Anterior cingulate cortex (tissue), 58 donors: ENCODE measurements at places on chromosomes 3 and 15.

DNA sequence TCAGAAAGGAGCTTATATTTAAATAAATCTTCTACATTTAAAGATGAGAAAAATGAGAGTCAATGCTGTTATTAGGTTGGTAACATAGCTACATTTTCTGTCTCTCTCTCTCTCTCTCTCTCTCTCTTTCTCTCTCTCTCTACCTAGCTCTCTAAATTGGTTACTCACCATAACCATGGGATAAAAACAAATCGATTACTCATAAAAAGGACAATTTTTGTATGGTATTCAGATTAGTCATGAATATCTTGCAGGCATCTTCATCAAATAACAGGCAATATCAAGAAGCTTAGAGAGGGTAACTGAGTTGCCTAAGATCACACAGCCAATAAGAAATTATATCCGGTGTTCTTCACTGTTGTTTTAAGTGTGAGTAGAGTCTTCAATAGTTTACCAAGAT is 81.8 kb upstream of the ALCAM start:
- DNase-seq = no peak

DNA sequence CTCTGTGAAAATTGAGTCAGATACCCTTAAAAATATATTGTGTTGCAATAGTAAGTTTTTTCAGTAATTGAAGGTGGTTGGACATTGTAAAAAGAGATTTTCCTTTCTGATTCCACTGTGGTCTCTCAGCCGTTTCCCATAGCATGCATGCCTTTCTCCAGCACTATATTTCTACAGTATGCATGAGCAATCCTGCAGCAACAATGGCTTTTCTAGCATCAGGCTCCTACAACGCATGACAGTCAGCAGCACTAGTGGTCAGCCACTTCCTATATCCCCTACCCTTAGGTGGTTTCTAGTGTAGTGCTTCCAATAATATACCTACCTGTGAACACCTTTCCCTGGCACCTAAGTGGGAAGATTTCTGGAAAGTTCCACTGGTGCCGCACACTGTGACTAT is 55.4 kb upstream of the SNRPN start:
- no peak for DNase-seq

DNA sequence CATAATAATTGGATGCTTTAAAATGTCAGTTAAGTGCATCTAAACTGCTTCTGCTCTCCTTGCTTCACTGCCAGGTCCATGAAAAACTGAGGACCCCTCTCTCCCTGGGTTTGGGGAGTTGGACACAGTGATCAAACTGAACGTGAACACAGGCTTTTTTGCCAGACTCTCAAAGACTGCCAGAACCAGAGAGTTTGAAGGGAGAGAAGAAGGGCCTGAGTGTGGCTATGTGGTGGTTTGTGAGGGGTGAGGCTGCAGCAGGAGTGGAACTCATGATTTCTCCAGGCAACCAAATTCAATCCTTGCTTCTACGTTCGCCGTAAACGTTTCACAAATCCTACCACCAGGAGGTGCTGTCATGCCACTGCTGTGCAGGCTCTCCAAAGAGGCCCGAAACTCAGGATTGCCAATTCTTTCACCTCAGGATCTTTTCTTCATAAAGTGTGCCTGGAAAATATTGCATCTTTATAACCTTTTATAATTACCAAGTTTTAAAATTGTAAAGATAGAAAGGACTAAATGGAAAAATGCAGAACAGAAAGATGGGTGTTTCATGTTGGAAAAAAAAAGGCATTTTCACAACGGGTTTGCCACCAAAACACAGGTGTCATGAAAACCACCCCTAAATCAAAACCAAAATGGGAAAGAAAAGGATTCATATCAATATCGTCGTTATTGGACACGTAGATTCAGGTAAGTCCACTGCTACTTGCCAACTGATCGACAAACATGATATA is 19.7 kb downstream of the TM4SF4 start:
- DNase-seq = no peak

DNA sequence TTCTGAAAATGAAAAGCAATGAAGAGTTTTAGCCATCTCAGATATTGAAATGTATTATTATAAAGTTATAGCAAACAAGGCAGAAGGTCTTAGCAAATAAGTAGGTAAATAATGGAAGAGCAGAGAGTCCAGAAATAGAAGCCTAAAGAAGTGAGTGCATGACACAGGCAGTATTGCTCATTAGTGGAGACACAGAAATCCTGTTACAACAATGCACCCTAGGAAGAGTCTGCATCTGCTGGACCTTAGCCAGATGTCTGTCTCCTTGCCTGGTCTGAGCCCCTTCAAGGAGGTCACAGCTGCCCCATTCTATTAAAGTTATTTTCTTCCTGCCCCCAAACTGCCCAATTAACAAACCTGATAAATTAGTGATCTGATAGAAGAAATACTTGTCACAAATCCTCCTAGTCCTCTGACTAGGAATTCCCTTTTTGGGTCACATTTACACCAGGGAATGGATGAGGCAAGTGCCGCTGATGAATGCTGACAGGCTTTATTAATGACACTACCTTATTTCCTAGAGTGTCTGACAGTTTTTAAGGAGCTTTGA is 51.9 kb downstream of the HOMER2 start:
- no peak for DNase-seq

DNA sequence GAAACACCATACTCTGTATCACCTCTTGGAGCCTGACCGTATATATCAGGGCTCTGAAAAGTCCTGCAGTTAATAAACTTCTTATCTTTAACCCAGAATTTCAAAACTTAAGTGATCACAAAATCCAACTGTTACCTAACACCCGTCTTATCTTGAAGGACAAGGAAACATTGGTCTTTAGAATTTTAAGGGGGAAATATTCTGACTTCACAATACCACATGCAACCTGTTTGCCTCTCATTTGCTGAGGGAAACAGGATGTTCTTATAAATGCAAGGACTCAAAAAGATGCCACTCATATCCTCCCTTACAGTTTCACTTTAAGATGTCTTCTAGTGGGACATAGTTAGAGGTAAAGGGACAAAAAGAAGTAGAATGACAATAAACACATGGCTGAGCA is 67.9 kb downstream of the CRTC3 start:
- DNase-seq = no peak

DNA sequence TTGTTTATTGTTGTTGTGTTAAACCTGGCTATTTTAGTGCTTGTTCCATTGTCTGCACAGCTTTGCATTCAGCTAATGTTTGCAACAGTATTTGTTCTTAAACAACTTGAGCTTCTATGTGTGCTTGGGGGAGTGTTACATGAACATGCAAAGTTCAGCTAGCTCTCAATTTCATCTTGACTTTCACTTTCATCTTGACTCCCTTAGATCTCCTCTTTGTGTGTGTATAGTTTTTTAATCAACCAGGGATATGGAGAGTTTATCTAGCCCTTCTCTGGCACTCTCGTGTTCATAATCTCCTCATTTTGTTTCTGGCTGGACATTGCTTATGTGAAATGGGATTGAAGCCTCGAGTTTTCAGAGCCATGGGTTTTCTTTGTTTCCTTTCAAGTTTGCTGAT is 212.4 kb upstream of the ZBTB20 start:
- DNase-seq = no peak

- no peak for DNase-seq
These were observed 723.1 kb downstream of the NR2F2 start for GRCh38 chr15:97053635-97054034.

DNA sequence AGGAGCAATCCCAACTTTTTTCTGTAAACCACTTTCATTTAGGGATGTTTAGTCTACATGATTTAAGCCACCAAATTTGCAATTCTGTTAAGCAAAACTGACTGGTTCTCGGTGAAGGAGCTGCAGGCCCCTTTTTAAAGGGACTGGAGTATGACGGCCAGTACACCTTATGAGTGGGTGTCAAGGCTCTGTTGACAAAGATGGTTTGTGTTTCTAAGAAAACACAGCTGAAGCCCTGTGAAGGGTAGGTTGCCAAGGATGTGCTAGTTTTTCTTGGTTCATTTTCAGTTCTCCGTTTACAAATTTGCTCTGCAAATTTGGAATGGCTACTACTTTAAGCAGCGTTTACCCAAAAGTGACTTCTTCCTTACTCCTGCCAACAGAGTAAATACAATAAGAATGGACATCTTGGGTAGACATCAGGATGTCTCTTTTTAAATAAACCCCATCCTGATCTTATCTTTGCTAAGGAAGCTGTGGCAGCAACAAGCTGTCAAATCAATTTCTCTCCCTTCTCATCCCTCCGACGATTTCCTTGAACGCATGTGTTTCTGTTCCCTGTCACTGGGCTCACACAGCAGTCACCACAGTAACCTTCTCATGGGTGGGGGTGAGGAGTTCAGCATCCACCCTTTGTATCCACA is 58.2 kb upstream of the CMTM8 start:
- no peak for DNase-seq

DNA sequence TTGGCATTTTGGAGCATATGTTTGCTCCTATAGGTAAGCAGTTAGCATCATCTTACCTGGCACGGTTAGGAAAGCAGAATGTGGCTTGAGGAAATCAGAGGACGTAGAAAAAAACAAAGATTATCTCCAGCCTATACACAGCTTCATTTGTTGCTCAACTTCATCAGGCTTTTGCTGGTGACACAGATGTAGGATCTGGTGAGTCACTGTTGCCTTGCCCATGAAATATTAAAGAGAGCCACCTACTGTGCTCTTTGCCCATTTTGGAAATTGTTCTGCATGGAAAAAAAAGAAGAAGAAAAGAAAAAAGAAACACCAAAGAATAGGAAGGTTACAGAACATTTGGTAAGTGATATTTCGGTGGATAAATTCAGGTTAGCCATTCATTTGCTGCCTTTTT is 3.8 kb downstream of the IL1RAP start:
- DNase-seq = no peak

DNA sequence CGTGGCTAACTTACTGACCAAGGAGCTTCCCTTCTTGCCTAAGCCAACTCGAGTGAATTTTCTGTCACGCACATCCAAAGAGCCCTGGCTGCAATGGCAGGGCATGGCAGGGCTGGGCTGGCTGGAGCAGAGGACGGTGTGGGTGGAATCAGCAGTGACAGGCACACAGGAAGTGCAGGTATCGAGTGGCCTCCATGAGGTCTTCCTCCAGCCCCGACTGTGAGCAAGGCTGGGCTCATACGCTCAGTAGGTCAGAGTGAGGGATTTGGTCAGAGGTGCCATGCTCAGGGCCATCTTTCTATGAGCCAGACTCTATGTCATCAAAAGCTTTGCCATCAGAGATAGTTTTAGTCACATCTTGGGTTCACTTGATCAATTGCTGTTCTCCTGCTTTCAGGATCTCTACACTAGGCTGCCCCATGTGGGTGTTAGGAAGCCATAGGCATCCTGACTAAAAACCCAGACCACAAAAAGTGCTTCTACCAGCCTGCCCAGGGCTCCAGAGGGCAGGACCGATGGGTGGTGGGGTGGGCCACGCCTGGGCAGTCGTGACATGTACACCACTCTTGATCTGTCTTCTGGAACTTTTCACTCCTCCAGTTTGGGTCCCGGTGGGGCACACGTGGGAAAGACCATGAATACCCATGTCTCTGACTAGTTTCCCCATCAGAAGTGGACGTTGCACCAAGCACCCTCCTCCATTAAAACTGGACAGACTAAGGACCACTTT is 22.6 kb upstream of the COMMD4 start:
- no peak for DNase-seq

DNA sequence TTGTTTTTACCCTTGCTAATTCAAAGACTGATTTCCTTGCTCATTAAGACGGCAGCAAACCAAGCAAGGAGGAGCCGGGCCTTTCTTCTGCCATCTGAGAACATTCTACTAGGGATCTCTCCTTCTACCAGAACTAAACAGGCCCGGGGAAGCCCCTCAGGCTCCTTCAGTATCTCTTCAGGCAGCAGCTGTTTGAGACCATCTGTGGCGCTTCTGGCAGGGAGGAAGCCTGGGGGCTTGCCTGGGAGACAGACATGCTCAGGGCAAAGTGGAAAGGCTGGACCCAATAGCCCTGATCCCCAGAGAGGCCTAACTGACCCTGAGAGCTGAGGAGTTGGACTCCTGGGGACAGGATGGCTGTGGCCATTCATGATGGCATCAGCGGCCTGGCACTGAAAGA is 67.9 kb downstream of the FEM1B start:
- no peak for DNase-seq

GRCh38 chr15:69979783-69980182 is 117.9 kb downstream of the TLE3 start:
- DNase-seq = no peak
